ENCODE measurements at places on chromosomes 12 and 14.
A peak's percentile ranks its signal among the peaks of the same experiment; 100 is the strongest.

- DNase-seq: peak; percentile 51
Observed at GRCh38 chr12:125140279-125141209, 75.3 kb downstream of the AACS start.

DNA sequence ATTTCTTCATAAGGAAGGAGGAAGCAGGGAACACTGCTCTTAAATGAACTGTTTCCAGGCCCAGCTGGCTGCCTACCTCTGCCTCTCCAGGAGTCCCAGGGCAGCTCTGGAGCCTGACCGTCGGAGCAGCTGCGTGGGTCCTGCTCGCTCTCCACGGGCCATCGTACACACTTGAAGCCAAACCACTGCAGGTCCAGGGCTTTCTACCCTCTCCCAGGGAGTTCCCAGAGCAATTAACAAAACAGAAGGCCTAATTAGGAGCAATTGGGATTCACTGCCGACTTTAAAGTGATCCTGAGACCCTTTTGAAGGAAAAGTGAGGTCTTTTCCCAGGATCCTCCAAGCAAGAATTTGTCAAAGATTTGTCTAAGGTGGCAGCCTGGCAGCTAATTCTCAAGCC lies 76.9 kb downstream of the OTX2 start:
- no peak for DNase-seq

DNA sequence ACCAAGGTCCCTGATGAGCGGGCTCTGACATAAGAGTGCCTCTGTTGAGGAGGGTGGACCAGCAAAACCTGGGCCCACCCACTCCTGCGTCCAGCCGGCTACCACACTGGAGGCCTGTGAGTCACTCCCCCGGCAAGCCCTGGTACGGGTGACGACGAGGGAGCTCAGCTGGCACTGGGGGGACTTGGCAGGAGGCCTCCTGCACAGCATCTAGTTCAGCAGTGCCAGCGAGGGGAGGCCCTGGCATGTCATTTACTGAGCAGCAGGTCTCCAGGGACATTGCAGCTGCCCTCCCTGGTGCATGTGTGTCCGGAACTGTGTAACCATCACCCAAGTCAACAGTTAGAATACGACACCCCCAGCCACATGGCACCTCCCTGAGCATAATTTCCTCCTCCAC lies 24.4 kb downstream of the CD9 start:
- no peak for DNase-seq

DNA sequence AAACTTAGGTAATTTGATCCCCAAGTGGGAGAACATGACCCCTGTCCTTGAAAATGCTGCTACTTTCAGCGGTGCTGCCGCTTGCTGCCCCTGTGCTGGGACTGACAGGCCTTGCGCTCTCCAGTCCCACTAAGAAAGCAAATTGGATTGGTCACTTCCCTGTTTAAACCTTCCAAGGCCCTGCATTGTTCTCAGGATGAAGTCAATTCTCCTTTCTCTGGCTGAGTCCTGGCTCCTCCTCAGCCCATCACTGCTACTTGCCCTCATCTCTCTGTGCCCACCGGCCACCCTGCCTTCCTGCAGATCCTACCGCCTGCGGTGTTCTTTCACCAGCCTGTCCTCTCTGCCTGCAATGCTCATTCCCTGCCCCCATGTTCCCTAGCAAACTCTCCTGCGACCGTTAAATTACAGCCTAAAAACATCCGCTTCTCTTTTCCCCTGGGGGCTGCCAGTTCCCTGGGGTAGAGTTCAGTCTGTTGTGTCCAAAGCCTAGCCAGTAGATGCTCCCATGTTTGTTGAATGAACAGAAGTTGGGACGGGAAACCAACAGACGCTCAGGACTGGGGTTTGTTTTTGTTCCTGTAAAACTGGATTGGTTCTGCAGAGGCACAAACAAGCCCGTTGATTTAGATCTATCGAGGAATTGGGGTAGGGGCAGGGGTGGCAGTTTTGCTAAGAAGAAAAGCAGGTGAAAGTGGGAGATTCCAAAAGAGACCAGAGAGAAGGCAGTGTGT lies 127.3 kb upstream of the HIF1A start:
- no peak for DNase-seq

GRCh38 chr12:131674373-131674772 lies 36.5 kb upstream of the SFSWAP start:
- DNase-seq: no peak

- DNase-seq: no peak
Observed at GRCh38 chr12:27330846-27331245, 1.8 kb upstream of the BMAL2 start.
